ENCODE measurements at places on chromosomes 11 and 22. TPM values are rescaled to one million over a fixed set of nuclear protein-coding genes. Genes with fewer than 3 reads are reported as not detected.

Gene APLNR
- total RNA-seq: 0.12 TPM

Gene TRPC6
- total RNA-seq: 0.89 TPM

Gene CCDC73
- 0.06 TPM for total RNA-seq

Gene MMP12
- total RNA-seq: 0.07 TPM

Gene CYTH4
- 0.69 TPM for total RNA-seq

Gene TYR
- total RNA-seq: not detected

Gene OR56A1
- total RNA-seq: not detected

Gene LRP4
- total RNA-seq: 8.8 TPM

Data from A549 treated with DMSO at 1 μM for 4 hours (cell line).